Glutamatergic neuron (in vitro differentiated cells): ENCODE measurements at places on chromosomes 2 and 18. TPM values are rescaled to one million over a fixed set of nuclear protein-coding genes. Genes with fewer than 3 reads are reported as not detected.

DNA sequence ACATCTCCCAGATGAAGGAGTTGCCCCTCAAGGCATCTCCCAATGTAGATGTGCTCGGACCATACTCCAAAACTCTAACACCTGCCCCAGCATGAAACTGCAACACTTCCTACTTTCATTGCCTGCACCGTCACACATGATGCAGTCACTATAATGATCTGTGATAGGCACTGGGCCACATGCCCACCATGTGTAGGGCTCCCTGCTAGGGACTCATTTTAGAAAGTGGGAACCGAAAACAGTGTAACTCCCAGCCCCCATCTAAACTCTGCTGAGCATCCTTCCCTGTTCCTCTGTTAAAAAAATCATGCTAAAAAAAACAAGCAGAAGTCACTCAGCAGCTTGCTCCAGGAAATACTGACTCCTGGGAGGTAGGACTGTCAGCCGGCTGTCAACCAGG, 496.1 kb upstream of the RAB6C start:
- H3K4me3 ChIP-seq: peak overlapping the region; percentile 16
- H3K36me3 ChIP-seq: no peaks in the 10 kb centered on the region
- H3K4me1 ChIP-seq: peaks cover 9% of the 10 kb centered on the region
- no peak for DNase-seq

Gene PIEZO2
- total RNA-seq: 50.1 TPM

Gene CDKL4
- not detected for total RNA-seq

DNA sequence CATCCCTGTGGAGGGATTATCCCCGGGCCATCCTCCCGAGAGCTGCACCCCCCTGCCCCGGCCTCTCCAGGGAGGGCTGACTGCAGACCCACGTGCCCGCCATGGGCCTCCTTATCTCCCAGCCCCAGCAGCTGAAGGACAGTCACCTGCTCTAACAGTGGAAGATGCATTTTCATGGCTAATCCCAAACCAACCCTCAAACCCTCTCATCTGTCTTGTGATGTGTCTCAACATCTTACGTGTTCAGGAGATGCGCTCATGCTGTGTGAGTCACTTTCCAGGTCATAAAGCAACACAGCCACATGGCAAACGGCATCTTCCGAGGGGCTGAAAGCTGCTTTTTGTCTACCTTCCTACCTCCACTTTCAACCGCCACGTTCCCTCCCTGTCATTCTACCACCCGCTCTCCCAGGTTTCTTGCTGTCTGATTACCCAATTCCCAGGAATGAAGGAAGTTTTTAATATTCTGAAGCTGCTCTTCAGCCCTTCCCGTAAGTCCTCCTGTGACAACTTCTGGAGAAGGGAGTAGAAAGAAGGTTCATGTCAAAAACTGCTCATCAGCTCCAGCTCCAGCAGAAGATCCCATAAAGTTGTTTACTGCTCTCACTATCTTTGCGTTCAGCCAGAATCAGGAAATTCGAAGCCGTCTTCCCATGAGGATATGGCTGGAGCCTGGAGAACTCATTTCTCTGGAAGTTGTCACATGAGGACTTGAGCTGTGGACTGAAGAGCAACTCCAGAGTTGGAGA, 54.5 kb downstream of the MBP start:
- H3K4me1 ChIP-seq: peaks cover 23% of the 10 kb centered on the region
- H3K36me3 ChIP-seq: no peaks in the 10 kb centered on the region
- H3K27ac ChIP-seq: no peak overlapping the region
- DNase-seq: no peak
- H3K4me3 ChIP-seq: no peak overlapping the region

- no peak for DNase-seq
- peaks cover 5% of the 10 kb centered on the region for H3K36me3 ChIP-seq
- peaks cover 7% of the 10 kb centered on the region for H3K27me3 ChIP-seq
Observed at GRCh38 chr2:1802046-1802445, 57.7 kb upstream of the PXDN start.

- H3K4me1 ChIP-seq: peaks cover 17% of the 10 kb centered on the region
- no peak overlapping the region for H3K27ac ChIP-seq
- no peak overlapping the region for H3K4me3 ChIP-seq
- H3K36me3 ChIP-seq: no peaks in the 10 kb centered on the region
- no peaks in the 10 kb centered on the region for H3K27me3 ChIP-seq
Observed at GRCh38 chr2:30385327-30385726, 61.7 kb upstream of the LCLAT1 start.

Gene SLC9A2
- total RNA-seq: not detected

Gene IL37
- not detected for total RNA-seq

DNA sequence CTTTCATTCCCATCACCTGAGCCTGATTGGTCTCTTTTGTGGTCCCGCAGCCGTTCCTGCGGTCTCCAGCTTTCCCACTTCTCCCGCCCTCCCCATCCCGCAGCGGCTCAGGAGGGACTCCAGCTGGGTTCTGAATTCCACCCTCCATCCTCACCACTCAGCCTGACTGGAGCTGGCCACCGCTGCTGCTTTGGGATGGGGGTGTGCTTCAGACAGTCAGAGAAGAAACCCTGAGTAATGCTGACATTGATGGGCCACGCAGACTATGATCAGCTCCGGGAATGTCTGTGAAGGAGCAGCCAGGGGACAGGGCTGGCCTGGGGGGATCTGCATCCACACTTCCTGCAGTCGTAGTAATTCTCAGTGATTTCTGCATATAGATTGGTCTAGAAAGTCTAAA, 45.9 kb upstream of the TXNDC2 start:
- no peak overlapping the region for H3K27ac ChIP-seq
- no peak for DNase-seq
- H3K36me3 ChIP-seq: peaks cover 15% of the 10 kb centered on the region
- peaks cover 8% of the 10 kb centered on the region for H3K27me3 ChIP-seq
- H3K4me1 ChIP-seq: peaks cover 26% of the 10 kb centered on the region
- H3K4me3 ChIP-seq: no peak overlapping the region

DNA sequence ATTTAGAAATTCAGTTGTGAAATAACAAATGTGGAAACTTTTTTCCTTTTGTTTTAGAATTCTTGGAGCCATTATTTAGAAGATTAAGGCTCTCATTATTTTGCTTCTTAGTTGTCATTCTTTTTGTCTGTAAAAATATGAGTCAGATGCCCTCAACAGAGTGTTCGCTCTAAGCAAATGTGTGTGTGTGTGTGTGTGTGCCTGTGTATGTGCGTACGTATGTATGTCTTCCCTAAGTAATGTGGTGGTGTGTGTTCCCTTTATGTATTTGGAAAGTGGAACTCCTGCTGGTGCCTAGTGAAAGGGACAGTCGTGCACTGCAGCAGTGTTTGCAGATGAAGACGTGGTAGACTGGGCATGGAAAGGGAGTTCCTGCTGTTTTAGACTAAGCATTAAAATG, 27.5 kb downstream of the ZNF407 start:
- no peaks in the 10 kb centered on the region for H3K36me3 ChIP-seq
- H3K4me1 ChIP-seq: peaks cover 2% of the 10 kb centered on the region
- H3K27ac ChIP-seq: no peak overlapping the region
- no peak overlapping the region for H3K4me3 ChIP-seq

Gene GALNT13
- total RNA-seq: 5.5 TPM

GRCh38 chr2:61763605-61764034, 90.2 kb downstream of the FAM161A start:
- no peaks in the 10 kb centered on the region for H3K36me3 ChIP-seq
- peaks cover 3% of the 10 kb centered on the region for H3K27me3 ChIP-seq
- DNase-seq: peak; percentile 78
- H3K27ac ChIP-seq: peak overlapping the region; percentile 93
- no peaks in the 10 kb centered on the region for H3K4me1 ChIP-seq

- peaks cover 49% of the 10 kb centered on the region for H3K4me1 ChIP-seq
- peak overlapping the region; percentile 10 for H3K27ac ChIP-seq
- H3K36me3 ChIP-seq: no peaks in the 10 kb centered on the region
- H3K27me3 ChIP-seq: peaks cover 10% of the 10 kb centered on the region
Observed at GRCh38 chr18:44818668-44819403, 138.1 kb downstream of the SETBP1 start.

GRCh38 chr2:125526093-125526492, 1129.9 kb upstream of the GYPC start:
- H3K4me3 ChIP-seq: no peak overlapping the region
- H3K27me3 ChIP-seq: no peaks in the 10 kb centered on the region
- no peaks in the 10 kb centered on the region for H3K4me1 ChIP-seq
- no peaks in the 10 kb centered on the region for H3K36me3 ChIP-seq
- no peak for DNase-seq

DNA sequence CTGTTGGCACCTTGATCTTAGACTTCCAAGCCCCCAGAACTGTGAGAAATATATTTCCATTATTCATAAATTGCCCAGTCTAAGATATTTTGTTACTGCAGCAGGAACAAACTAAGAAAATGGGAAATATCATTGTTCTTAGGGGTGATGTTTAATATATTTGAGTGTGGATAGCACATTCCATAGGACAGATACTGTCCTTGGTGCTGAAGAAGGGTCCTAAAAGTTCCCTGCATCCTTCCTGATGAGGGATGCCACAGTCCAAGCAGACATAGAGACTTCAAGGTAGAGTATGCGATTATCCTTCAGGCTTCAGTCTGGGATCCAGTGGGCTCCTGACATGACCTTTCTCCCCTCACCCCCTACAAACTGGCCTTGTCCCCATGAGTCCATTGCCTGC, 689.0 kb downstream of the TDRD15 start:
- no peak for DNase-seq
- H3K36me3 ChIP-seq: no peaks in the 10 kb centered on the region
- H3K27me3 ChIP-seq: no peaks in the 10 kb centered on the region
- no peak overlapping the region for H3K27ac ChIP-seq
- H3K4me1 ChIP-seq: peaks cover 11% of the 10 kb centered on the region
- H3K4me3 ChIP-seq: no peak overlapping the region

DNA sequence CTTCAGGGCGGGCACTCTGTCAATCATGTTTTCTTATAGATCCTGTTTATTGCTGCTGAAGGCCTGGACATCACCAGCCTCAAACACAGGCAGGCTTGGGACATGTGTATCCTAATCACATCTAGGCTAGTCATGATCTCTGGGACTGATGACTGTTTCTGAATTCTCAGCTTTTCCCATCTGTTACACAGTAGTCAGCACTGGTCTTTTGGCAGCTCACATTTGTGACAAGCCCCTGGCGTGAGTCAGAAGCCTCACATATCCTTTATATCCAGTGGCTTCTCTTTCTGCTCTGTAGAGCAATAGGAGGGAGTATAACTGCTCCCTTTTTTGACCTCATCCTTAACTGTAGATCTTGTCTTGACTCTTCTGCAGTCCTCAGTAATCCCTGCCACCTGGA, 4.5 kb downstream of the SEMA4F start:
- peaks cover 5% of the 10 kb centered on the region for H3K27me3 ChIP-seq
- H3K4me3 ChIP-seq: no peak overlapping the region
- H3K36me3 ChIP-seq: peaks cover 19% of the 10 kb centered on the region

GRCh38 chr18:22233266-22233665, 63.9 kb downstream of the GATA6 start:
- no peaks in the 10 kb centered on the region for H3K4me1 ChIP-seq
- no peak overlapping the region for H3K27ac ChIP-seq
- H3K27me3 ChIP-seq: peaks cover 2% of the 10 kb centered on the region
- no peak overlapping the region for H3K4me3 ChIP-seq

- no peaks in the 10 kb centered on the region for H3K4me1 ChIP-seq
- DNase-seq: no peak
- no peak overlapping the region for H3K27ac ChIP-seq
- peaks cover 8% of the 10 kb centered on the region for H3K36me3 ChIP-seq
- peaks cover 5% of the 10 kb centered on the region for H3K27me3 ChIP-seq
- no peak overlapping the region for H3K4me3 ChIP-seq
Observed at GRCh38 chr18:79554321-79554720, 125.3 kb upstream of the CTDP1 start.

Gene DNAJC27
- 17.9 TPM for total RNA-seq

Gene POMC
- total RNA-seq: 0.29 TPM

- H3K27me3 ChIP-seq: no peaks in the 10 kb centered on the region
- no peaks in the 10 kb centered on the region for H3K4me1 ChIP-seq
- H3K27ac ChIP-seq: no peak overlapping the region
- DNase-seq: no peak
- no peak overlapping the region for H3K4me3 ChIP-seq
Observed at GRCh38 chr2:234806818-234807217, 145.0 kb upstream of the SH3BP4 start.

Gene ARHGEF4
- 6.1 TPM for total RNA-seq

Gene GPR55
- not detected for total RNA-seq
